ENCODE measurements at places on chromosomes 5 and 9. TPM values are rescaled to one million over a fixed set of nuclear protein-coding genes. Genes with fewer than 3 reads are reported as not detected.

The SLC34A1 gene
- not detected for total RNA-seq

The SHOC1 gene
- total RNA-seq: not detected

The NR4A3 gene
- 0.22 TPM for total RNA-seq

The DPP7 gene
- total RNA-seq: 118 TPM

The TXNDC8 gene
- total RNA-seq: not detected

The PLPP7 gene
- total RNA-seq: 0.83 TPM

The LIFR gene
- total RNA-seq: 36.4 TPM

The RMND5B gene
- total RNA-seq: 38.2 TPM

The KCNMB1 gene
- total RNA-seq: 0.29 TPM

The CCDC180 gene
- total RNA-seq: 4.5 TPM

The SPEF2 gene
- total RNA-seq: 0.76 TPM

The TIMD4 gene
- not detected for total RNA-seq
